Activated CD4-positive, alpha-beta T cell treated with anti-CD3 and anti-CD28 coated beads, Interleukin-10, Interleukin-2, amounts not matched to agents 100 ng/mL and 50 ng/mL, durations not matched to agents 16 hours and 8 hours (primary cell): ENCODE measurements at places on chromosomes 16 and 17.

DNA sequence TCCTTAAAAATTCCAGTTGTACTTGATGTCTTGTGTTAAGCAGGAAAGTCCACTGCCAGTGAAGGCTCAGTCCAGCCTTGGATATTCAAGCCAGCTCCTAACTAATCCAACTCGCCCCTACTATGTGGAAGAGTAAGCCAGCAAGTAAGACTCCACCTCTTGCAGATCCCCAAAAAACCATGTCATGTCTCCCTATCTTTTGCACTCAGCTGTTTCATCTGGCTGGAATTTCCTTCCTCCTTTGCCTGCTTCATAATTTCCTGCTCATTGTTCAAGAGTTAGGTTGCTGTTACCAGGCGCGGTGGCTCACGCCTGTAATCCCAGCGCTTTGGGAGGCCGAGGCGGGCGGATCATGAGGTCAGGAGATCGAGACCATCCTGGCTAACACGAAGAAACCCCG lies 37.8 kb downstream of the RBBP6 start:
- no peak for DNase-seq

GRCh38 chr17:45824901-45825492 lies 19.7 kb upstream of the SPPL2C start:
- no peak for DNase-seq

- DNase-seq: no peak
Observed at GRCh38 chr16:57962756-57963155, 8.2 kb downstream of the CNGB1 start.

DNA sequence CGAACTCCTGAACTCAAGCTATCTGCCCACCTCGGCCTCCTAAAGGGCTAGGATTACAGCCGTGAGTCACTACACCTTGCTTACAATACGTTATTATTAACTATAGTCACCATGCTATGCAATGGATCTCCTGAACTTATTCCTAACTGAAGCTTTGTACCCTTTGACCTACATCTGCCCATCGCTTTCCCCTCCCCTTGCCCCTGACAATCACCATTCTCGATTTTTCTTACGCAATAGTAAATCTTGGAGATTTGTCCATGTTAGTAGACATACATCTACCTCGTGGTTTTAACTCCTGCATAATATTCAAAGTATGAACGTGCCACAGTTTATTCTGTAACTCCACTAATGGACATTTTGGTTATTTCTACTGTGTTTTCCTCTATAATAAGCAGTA lies 120.6 kb downstream of the NPIPB5 start:
- DNase-seq: no peak

- peak; percentile 23 for DNase-seq
Observed at GRCh38 chr17:48997103-48997826, at the start of gene IGF2BP1. Gene IGF2BP1, plus strand, starts transcription at chr17:48997385. Its CDS starts 361 bp downstream, at chr17:48997746.

- peak; percentile 85 for DNase-seq
Observed at GRCh38 chr17:42405963-42406495, 17.0 kb downstream of the CAVIN1 start.

DNA sequence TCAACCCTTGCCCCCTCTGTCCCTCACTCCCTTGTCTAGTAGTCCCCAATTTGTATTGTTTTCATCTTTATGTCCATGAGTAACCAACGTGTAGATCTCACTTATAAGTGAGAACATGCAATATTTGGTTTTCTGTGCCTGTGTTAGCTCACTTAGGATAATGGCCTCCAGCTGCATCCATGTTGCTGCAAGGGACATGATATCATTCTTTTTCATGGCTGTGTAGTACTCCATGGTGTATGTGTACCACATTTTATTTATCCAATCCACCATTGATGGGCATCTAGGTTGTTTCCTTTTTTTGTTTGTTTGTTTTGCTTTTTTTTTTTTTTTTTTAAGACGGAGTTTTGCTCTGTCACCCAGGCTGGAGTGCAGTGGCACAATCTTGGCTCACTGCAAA lies 63.0 kb upstream of the HS3ST4 start:
- no peak for DNase-seq

DNA sequence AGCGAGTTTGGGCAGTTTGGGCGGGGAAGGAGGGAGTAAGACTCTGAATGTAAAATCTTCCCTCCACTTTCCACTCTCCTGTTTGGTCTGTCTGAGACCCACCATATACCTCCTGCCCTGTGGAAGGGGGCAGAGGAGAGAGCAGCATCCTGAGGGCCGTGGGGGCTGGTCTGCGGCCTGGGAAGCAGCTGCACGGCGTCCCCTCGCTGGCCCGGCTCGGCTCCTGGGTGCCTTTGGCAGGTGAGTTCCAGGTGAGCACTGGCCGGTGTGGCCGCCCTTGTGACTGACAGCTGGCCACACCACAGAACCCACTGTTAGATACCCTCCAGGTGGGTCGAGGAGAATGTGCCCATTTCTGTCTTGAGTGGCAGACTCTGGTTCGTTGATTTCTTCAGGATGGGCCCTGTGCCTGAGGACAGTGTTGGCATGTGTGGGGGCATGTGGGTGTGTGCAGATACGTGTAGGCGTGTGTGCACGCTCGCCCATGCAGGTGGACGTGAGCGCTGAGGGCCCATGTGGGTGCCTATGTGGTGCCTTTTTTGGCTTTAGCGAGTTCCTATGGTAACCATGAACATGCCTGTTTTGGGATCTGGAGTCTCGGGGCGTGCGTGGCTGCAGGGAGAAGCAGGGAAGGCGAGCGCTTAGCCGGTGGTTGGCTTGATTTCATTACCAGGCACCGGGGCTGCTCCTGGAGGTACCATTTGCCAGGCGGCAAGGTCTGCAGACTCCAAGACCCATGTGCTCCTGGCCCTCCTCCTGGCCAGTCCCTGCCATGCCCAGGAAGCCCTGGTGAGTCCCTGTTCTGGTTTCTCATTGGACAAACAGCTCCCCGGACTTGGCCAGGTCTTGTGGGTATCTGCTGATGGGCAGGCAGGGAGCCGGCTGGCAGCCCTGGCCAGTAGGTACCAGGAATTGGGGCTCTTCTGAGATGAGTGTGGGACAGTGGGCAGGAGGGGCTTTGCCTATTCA lies 12.4 kb downstream of the RAP1GAP2 start:
- DNase-seq: no peak

- no peak for DNase-seq
Observed at GRCh38 chr17:13634021-13634420, 32.3 kb upstream of the HS3ST3A1 start.

- DNase-seq: peak; percentile 57
Observed at GRCh38 chr16:10552998-10553491, 27.4 kb downstream of the EMP2 start.

- peak; percentile 91 for DNase-seq
Observed at GRCh38 chr16:58000706-58001676, at the start of gene USB1. Gene USB1, plus strand, starts transcription at chr16:58001407. Its CDS starts 77 bp downstream, at chr16:58001484.

DNA sequence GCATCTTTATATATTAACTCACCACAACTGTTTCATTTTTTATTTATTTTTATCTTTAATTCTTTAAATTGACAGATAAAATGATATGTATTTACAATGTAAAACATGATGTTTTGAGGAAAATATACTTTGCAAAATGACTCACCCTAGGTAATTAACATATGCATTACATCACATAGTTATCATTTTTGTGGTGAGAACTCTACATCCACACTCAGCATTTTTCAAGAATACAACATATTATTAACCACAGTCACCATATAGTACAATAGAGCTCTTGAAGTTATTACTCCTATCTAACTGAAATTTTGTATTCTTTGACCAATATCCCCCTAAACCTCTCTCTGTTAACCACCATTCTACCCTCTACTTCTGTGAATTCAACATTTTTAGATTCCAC lies 194.7 kb upstream of the KIF2B start:
- no peak for DNase-seq

DNA sequence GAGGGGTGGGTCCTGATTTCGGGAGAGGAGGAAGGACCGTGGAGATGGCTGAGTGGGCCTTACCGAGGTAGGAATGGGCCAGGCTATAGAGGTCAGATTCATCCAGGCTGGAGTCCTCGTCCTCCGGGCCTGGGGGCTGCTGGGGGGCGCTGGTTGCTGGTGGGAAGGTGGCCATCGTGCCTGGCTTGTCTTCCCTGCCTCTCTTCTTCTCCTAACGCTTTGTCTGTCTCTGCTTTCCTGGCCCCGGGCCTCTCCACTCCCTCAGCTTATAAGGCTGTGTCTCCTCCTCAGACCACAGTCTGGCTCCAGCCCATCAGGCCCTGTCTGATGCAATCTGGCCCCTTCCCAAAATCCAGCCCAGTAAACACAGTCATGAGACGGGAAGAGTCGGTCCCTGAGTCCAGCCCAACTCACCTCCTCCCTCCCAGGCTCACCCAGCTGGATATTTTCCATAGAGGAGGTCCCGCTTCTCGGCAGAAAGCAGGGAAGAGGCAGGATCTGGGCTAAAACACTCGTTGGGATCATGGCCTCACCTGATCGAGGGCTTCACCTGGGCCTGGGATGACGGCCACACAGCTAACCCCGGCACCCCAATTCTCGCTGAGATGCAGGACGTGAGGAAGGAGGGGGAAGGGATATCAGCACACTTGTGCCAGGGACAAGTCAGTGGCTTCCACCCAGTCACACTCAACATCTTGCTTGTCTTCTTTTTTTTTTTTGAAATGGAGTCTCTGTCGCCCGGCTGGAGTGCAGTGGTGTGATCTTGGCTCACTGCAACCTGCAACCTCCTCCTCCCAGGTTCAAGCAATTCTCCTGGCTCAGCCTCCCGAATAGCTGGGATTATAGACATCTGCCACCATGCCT lies at the start of gene NUPR1:
NUPR1 (minus strand) TSS at position 242 of the 864 bp plus-strand sequence; CDS start at position 175, 67 bp downstream.
- DNase-seq: no peak

DNA sequence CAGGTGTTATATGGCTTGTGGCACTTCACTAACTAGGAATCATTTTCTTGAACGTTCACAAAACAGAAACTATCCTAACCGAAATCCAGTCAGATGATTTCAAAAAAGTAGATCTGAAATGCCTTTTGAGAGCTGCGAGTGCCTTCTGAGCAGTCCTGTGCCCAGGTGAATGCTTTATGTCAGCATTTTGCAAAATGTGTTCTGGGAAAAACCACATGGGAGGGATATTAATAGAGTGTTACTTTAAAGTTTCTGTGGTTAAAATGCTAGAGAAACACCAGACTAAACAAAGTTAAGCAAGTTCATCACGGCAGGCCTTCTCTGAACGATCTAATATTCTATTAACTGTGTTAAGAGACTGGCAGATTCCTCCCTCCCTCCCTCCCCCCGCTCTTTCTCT lies 15.8 kb upstream of the RGS9 start:
- peak; percentile 80 for DNase-seq

- peak; percentile 70 for DNase-seq
Observed at GRCh38 chr17:47690121-47690520, 3.8 kb upstream of the TBKBP1 start.

DNA sequence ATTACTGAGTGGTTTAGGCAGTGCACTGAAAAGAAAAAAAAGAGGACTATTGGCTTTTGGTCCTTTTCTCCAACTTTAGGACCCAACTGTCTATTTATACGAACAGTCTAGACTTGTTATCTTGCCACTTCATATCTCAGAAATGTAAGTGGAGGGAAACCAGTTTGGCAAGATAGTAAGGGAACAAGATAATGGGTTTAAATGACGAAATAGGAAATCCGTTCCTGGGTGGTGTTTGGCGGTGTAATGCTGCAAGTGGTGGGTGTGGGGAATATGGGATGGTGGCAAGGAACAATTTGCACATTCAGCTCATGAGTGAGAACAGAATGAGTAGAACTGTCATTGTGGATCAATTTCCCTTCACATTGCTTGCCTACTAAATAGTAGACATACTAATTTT lies 44.7 kb downstream of the GRB7 start:
- DNase-seq: no peak

GRCh38 chr17:48382989-48383388 lies 47.0 kb downstream of the SKAP1 start:
- no peak for DNase-seq

DNA sequence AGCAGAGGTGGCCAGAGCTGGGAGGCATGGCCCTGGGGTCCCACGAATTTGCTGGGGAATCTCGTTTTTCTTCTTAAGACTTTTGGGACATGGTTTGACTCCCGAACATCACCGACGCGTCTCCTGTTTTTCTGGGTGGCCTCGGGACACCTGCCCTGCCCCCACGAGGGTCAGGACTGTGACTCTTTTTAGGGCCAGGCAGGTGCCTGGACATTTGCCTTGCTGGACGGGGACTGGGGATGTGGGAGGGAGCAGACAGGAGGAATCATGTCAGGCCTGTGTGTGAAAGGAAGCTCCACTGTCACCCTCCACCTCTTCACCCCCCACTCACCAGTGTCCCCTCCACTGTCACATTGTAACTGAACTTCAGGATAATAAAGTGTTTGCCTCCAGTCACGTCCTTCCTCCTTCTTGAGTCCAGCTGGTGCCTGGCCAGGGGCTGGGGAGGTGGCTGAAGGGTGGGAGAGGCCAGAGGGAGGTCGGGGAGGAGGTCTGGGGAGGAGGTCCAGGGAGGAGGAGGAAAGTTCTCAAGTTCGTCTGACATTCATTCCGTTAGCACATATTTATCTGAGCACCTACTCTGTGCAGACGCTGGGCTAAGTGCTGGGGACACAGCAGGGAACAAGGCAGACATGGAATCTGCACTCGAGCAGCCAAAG lies 2.3 kb downstream of the CSF3 start:
- DNase-seq: no peak

DNA sequence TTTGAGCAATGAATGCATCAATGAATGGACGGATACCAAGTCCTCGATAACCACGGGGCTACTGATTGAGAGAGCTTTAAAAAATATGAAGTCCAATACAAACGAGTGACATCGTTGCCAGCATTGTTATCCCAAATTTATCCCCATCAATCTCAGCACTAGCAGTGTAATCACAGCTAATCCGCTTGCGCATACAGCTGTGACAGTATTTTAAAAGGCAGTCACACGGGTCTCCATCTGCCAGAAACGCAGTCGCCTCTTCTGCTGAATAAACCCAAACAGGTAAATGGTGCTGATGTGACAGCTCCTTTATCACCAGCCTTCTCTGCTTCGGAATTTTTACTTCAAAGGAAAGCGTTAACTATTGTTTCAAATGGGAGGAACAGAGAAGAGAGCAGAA lies 311.1 kb downstream of the XYLT1 start:
- no peak for DNase-seq

GRCh38 chr16:78931267-78931666 lies 669.3 kb downstream of the MAF start:
- no peak for DNase-seq

GRCh38 chr16:14456793-14457481 lies 173.1 kb downstream of the PARN start:
- no peak for DNase-seq

DNA sequence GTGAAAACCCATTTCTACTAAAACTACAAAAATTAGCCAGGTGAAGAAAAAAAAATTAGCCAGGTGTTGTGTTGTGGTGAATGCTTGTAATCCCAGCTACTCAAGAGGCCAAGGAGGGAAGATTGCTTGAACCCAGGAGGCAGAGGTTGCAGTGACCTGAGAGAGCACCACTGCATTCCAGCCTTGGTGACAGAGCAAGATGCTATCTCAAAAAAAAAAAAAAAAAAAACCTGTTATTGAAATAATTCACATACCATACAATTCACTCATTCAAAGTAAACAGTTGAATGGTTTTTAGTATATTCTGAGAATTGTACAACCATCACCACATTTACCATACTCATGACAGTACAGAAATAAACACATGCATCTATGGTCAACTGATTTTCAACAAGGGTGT lies 31.0 kb downstream of the ZNRF1 start:
- DNase-seq: no peak

DNA sequence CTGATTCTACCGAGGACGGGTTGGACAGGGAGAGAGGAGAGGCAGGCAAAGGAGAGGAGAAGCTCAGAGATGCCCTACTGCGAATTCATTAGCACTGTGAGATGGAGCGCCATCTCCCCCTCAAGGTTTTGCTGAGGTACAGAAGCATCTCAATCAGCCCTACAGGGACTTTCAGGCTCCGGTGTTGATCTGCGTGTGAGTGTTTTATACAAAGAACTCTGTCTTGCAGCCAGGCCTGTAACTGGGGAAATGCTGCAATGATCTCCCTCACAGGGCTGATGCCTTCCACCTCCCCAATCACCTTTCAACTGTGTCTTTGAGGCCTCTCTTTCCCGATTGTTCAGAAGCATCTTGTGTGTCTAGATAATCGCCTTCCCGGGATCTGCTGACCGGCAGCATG lies 74.8 kb downstream of the IRX6 start:
- no peak for DNase-seq
